NCI-H2107 (cell line): ENCODE measurements at places on chromosomes 16 and 17.

- DNase-seq, result no peak
These were observed 17.5 kb downstream of the CACNG3 start for GRCh38 chr16:24273508-24274182.

DNA sequence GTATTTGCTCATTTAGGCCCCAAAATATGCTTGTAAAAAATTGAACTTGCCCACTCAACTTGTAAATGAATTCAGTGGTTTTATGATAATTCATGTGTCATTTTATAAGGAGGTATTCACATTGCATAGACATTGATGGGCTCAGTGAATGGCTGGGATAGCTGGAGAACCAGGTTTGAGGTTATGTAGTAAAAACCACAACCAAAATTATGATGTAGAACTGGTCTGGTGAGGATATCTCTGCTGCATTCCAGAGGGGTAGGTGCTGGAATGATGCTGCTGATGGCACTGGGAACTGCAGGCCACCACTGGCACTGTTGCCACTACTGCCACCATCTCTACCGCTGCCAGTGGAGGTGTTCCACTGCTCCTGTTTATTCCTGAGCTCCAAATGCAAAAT is 21.5 kb upstream of the RABEP1 start:
- DNase-seq, result no peak

DNA sequence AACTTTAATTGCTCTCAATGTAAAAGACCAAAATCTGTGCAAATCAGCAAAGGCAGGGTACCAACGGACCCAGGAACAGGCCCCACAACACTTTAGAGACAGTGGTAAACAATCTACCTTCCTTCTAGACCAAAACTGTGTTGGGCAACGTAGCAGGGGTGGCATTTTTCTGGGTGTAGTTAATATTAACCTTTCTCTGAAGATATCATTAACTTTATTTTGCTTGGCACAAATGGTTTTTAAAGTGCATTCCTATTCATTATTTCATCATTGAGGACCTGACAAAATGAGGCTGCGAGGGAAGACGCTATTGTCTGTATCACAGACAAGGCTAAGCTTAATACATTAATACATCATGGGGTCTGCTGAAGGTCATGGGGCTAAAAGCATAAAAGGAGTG is 37.9 kb upstream of the TRAP1 start:
- DNase-seq, result no peak

GRCh38 chr17:65856865-65857264 is 295.4 kb upstream of the AXIN2 start:
- no peak for DNase-seq

- no peak for DNase-seq
These were observed 5.4 kb upstream of the BBS2 start for GRCh38 chr16:56525236-56525635.

- no peak for DNase-seq
These were observed 342.0 kb downstream of the SOX9 start for GRCh38 chr17:72462814-72463213.

- DNase-seq, result no peak
These were observed 83.3 kb downstream of the RMI2 start for GRCh38 chr16:11428623-11428953.

- no peak for DNase-seq
These were observed at the start of gene DDX42 for GRCh38 chr17:63774141-63774968. DDX42 (plus strand) TSS chr17:63774170; CDS start chr17:63787050, 12,880 bp downstream.

DNA sequence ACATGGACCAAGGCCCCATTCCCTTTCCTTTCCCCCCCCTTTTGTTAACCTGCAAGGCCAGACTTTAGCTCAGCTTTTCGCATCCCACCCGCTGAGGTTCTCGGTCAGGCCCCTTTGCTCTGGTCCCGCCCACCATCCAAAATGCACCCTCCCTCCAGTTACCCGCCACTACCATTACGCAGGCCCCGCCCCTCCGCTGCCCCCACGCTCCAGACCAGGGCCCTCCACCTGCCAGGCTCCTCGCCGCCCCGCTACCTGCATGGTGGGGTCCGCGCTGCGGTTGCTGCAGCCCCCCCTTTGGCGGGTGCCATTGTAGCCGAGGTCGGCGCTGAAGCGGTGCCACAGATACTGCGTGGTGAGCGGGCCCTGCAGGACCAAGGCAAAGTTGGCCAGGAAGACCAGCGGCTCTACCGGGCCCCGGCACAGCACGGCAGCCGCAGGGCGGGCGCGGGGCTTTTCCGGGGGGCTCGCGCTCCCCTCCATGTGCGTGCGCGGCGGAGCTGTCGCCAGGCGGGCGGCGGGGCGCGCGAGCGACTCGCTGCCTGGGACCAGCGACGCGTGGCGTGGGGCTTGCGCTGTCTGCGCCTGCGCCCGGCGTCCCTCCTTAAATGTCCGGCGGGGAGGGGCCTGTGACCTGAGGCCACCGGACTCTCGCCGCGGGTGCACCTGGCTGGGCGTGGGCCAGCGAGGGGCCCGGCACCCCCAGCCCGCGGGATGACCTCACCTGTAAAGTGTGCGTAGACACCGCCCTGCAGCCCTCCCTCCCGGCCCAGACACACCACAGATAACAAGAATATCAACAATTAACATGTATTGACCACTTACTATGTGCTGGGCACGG is at the start of gene SLC46A1:
SLC46A1 (minus strand) TSS at position 581 of the 841 bp plus-strand sequence; CDS start at position 483, 98 bp downstream.
- DNase-seq, result no peak

GRCh38 chr17:36592316-36592715 is 637 bp downstream of the DHRS11 start:
- DNase-seq, result no peak

DNA sequence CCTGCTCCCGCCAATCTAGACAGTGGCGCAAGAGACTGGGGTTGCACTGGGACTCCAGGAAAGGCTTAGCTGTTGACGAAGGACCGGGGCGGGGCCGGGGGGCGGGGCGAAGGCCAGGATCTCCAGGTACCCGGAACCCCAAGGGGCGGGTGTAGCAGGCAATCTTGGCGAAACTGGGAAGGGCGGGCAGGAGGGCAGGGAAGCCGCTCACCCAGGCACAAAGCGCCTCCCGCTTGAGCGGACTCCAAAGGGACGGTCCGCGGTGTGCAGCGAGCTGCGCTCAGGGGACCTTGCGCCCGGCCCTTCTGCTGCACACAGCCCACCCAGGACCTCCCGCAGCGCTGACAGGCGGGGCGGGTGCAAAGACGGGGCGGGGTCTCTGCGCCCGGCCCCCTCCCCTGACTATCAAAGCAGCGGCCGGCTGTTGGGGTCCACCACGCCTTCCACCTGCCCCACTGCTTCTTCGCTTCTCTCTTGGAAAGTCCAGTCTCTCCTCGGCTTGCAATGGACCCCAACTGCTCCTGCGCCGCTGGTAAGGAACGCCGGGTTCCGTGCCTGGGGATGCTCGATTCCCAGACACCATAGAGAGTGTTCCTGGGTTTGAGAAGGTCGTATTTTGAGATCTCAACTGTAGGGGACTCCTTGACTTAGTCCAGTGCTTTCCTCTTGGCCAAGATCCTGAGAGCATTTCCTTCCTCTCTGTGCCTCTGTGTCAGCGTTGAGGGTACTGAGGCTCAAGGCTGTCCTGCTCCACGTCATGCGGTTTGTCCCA is at the start of gene MT1F:
MT1F (plus strand) TSS at position 405 of the 772 bp plus-strand sequence; CDS start at position 505, 100 bp downstream.
- DNase-seq, result no peak

GRCh38 chr16:81748476-81749198 is 30.5 kb upstream of the PLCG2 start:
- no peak for DNase-seq

DNA sequence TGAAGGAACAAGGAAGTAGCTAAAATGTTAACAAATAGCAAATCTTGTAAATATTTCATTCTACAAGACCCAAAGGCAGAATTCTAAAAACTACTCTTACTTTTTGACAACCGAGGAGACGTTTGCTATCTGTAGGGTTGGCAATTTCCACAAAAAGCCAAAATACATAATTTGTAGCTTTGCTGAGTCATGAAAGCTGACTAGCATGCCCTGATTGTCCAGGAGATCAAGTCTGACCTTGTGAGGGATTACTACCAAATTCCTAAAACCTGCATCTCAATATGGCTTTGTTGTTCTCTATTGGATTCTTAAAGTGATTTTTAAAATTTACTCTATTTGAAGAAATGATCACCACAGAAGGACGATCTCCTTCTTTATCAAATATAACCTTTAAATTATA is 10.8 kb downstream of the DNAJA2 start:
- no peak for DNase-seq

GRCh38 chr16:6946802-6947201 is 385.8 kb upstream of the RBFOX1 start:
- no peak for DNase-seq

DNA sequence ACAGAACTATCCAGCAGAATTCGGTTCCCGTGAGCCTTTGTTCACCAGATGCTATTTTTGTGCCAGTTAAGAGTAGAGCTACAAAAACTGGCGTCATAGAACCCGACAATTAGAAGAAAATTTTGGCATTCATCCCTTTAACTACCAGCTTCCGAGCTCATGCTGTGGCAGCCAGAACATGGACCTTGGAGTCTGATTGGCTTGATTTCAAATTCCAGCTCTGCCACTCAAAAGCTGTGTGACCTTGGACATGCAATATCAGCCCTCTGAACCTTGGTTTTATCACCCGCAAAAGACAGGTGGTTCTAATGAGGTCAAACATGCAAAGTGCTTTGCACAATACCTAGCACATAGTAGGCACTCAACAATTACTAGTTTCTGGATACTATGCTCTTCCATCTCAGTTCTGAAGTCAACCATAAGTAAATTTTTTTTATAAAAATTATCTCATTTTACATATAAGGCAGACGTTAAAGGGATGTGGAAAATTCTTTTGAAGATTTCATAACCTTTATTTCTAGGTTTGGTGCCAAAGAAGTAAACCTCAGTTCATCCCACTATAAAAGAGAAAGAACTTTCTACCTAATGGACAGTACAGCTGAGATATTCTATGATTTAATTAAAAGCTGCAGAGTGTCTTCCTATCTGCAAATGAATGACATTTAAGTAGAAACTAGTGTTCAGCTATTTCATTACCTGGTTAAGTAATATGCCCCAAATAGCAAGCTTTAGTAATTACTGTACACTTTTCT is 331.5 kb downstream of the HAPSTR1 start:
- no peak for DNase-seq

DNA sequence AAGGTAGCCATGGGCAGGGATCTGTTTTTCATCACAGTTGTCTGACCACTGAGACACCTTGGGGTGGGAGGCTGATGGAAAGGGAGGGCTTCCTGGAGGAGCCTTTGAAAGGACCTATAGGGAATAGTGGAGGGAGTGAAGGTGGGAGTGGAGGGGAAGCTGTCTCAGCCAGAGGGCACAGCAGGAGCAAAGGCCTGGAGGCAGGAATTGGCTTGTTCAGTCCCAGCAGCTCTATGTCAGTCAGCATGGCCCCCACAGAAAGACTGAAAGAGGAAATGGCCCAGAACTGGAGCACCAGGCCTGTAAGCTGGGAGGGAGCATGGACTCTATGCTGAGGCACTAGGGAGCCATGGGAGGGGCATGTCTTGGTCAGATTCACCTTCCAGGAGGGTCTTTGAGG is 12.8 kb upstream of the CBFB start:
- DNase-seq, result no peak

GRCh38 chr17:69880591-69881112 is 194.4 kb upstream of the KCNJ16 start:
- DNase-seq, result no peak

DNA sequence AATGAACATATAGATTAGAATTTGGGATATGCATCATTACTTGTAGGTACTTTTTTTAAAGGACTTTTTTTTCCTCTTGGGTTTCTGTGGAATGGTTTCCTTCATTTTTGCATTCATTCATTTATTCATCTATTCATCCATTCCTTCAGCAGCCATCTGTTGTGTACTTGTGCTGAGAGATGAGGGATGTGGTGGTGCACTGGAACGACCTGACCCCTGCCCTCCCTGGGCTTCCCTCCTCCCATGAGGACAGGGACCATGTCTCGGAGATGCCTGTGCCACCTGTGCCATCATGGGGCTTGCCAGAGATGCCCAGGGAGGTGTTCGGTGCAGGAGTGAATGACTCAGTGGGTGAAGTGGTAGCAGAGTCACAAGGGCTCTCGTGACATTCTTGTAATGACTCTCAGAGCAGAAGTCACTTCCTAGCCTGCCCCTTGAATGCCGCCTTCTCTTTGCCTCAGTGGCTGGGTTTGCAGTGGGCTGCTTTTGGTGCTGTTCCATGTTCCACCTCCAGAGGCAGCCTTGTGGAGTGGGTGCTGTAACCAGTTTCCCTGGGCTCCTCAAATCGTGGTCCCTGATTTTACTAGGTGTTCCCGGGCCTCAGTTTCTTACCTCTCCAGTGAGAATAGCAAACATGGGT is 43.9 kb downstream of the CLEC16A start:
- no peak for DNase-seq

- no peak for DNase-seq
These were observed 96.6 kb downstream of the HIC1 start for GRCh38 chr17:2151358-2152033.

GRCh38 chr16:48914070-48914469 is 304.1 kb upstream of the N4BP1 start:
- no peak for DNase-seq

GRCh38 chr17:4407216-4407615 is 26.5 kb upstream of the SPNS3 start:
- DNase-seq, result no peak

GRCh38 chr17:42111871-42112551 is 503 bp downstream of the DHX58 start:
- no peak for DNase-seq

DNA sequence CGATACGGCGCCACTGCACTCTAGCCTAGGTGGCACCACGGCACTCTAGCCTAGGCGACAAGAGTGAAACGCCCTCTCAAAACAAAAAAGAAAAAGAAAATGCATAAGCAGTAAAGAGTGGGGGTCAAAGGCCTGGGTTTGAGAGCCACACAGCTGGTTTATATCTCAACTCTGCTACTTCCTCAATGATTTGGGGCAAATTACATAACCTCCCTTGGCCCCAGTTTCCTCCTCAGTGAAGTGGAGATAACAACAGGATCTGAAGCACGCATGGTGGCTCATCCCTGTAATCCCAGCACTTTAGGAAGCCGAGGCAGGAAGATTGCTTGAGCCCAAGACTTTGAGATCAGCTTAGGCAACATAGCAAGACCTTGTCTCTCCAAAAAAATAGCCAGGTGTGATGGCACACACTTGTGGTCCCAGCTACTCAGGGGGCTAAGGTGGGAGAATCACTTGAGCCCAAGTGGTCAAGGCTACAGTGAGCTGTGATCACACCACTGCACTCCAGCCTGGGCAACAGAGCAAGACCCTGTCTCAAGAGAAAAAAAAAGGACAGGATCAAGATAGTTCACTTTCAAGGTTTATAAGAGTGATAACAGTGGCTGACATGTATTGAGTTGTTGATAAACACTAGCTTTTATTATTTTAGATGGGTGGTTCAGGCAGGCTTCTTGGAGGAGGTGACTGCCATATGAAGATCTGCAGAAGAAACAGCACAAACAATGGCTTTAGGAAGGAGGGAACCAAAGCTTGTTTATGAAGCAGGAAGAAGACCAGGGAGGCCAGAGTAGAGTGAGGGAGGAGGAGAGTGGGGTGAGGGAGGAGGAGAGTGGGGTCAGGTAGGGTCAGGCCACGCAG is 8.5 kb upstream of the COG1 start:
- DNase-seq, result no peak

DNA sequence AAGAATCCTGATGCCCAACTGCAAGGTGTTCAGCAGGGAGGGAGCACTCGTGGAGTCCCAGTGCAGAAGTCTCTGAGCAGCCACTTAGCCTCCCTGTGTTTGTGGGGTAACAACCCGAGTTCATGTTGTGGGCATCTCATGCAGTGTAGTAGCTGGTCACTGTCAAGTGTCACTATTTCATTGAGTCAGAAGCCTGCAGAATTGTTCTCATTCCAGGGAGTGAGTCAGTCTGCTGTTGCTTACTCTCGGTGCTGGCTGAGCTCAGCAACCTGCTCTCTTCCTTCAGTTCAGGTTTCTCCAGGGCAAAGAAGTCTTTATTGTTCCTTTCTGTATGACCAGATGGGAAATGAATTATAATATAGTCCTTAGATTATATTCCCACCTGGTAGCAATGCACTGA is 24.1 kb downstream of the HMOX2 start:
- DNase-seq, result no peak
